GM23248 (cell line): ENCODE measurements at places on chromosomes 7 and 10.

GRCh38 chr7:129908181-129908580, 44.6 kb downstream of the UBE2H start:
- DNase-seq: peak; percentile 60

DNA sequence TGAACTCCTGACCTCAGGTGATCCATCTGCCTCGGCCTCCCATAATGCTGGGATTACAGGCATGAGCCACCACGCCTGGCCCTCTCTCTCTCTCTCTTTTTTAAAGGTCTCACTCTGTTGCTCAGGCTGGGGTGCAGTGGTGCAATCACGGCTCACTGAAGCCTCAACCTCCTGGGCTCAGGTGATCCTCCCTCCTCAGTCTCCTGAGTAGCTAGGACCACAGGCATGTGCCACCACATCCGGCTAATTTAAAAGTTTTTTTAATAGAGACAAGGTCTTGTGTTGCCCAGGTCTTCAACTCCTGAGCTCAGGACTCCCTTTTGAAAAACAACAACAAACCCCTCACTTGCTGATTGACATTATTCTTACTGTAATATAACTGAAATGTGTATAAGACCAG, 11.6 kb downstream of the PALD1 start:
- DNase-seq: no peak

DNA sequence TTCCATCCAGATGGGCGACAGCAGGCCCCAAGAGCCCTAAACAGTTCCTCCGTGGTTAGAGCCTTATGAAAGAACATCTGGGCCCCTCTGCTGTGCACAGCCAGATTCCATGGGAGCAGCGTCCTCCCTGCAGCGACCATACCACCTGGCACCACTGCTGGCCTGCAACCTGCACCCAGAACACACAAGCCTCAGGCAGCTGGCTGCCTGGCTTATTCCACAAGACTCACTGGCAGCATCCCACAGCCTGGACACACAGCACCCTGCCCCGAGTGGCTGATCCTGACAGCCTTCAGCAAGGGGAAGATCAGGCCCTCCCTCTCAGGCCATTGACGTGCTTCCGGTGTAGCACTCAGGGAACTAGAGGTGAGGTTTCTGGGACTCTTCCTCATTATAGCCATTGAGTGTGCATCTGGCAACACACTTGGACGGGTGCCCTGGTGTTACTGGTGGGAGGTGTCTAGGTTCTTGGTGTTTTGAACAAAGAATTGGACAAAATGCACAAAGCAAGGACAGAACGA, 33.7 kb upstream of the ERCC6 start:
- no peak for DNase-seq

DNA sequence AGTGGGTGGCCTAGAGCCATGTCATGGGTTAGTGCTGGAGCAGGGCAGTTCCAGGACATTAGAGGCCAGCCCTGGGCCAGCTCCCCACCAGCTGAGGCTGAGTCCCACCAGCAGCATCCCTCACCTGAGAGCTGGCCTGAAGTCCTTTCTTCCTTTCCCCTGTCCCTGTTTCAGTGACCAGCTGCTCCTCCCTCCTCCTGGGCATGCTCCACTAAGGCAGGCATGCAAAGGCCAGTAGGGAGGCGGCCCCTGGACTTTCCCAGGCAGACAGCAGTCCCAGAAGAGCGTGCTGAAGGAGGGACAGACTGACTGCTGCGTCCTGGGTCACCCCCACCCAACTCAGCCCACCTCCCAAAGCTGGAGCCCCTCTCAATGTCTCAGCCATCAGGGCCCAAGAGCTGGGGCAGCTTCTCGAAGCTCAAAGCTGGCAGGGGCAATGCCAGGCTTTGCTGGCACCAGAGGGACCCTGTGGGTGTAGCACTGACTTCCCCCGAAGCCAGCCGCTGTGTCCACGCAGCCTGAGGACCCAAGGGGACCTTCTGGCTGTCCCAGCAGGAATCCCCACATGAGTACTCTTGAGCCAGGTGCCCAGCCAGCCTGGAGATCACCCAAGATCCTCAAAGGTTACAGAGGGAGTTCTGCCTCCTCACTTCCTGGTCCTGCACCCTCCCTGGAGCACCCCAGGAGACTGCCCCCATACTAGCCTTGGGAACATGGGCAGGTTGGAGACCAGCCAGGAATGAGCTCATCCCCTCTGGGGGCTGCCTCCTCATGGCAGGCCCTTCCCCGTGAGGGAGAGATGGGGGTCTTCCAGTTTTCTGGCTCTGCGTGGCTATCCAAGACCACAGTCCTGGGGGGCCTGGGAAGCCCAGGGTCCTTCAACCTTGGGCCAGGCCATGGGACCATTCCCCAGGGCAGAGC, 35.2 kb upstream of the RET start:
- DNase-seq: no peak

GRCh38 chr10:117334926-117335325, 40.3 kb downstream of the PDZD8 start:
- no peak for DNase-seq

DNA sequence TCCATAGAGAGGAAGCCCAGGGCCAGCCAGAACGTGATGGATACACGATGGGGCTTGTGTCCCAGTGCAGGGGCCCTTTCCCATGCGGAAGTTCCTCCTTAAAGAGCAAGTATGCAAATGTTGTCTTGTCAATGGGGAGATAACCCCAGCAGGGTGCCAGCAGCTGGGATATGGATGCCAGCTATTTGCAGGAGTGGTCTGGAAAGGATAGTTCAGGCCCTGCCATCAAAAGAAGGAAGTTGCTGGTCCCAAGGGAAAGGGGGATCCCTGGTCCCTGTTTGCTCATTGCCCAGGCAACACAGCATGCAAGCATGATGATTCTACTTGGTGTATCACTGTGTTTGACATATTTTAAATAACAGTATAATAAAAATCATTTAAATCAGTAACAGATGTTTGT, 73.1 kb upstream of the HECW1 start:
- peak; percentile 72 for DNase-seq

GRCh38 chr7:74365322-74366022, 76.3 kb downstream of the CLIP2 start:
- peak; percentile 58 for DNase-seq
